ACHN (cell line): ENCODE measurements at places on chromosomes 1 and 21.
A peak's percentile ranks its signal among the peaks of the same experiment; 100 is the strongest.

GRCh38 chr21:44574457-44575306 lies 1.2 kb downstream of the KRTAP10-4 start:
- no peak for DNase-seq

DNA sequence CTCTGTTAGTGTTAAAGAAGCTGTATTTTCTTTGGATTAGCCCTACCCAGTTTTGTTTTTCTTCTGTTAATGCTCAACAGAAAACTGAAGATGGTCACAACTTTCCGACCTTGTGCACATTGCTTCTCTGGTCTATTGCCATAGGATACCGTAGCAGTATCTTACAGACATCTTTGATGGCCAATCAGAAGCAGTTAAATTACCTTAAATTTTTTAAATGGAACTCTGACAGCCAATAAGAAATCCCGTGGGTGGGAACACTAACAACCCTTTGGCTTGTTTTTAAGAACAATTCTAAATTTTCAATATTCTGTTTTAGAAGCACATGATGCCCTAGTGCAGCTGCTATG lies 17.2 kb downstream of the NFYC start:
- DNase-seq: peak; percentile 87

DNA sequence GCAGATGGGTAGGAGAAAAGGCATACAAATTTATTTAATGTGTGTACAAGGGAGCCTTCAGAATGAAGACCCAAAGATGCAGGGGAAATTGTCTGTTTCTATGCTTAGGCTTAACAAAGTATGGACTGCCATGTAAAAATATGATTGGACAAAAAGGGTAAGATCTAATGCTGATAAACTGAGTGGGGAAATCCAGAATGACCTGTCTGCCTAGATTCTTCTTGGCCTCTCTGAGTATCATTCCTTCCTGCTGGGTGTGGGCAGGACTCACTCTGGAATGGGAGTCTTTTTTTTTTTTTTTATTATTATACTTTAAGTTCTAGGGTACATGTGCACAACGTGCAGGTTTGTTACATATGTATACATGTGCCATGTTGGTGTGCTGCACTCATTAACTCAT lies 61.0 kb downstream of the IGSF5 start:
- DNase-seq: no peak

DNA sequence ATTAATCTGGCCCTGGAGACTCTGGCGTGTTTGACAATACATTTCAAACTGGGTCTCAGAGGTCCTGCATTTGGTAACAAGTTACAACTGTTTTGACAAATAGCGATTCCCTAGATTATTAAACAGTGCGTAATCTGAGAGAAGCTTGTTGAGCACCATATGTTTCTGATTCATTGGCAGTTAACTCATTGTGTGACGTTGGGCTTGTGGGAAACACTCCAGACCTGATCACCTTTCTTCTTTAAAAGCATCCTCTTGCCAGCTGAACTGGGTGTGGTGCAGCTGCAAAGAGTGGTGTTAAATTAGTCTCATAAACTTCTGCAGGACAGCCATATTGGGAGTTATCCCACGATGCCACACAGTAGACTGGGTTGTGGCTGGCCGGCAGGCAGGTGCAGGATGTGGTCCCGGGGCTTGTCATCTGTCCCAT lies 82.7 kb downstream of the CDC7 start:
- DNase-seq: no peak

GRCh38 chr1:61253059-61253735 lies 170.8 kb downstream of the NFIA start:
- DNase-seq: peak; percentile 15

DNA sequence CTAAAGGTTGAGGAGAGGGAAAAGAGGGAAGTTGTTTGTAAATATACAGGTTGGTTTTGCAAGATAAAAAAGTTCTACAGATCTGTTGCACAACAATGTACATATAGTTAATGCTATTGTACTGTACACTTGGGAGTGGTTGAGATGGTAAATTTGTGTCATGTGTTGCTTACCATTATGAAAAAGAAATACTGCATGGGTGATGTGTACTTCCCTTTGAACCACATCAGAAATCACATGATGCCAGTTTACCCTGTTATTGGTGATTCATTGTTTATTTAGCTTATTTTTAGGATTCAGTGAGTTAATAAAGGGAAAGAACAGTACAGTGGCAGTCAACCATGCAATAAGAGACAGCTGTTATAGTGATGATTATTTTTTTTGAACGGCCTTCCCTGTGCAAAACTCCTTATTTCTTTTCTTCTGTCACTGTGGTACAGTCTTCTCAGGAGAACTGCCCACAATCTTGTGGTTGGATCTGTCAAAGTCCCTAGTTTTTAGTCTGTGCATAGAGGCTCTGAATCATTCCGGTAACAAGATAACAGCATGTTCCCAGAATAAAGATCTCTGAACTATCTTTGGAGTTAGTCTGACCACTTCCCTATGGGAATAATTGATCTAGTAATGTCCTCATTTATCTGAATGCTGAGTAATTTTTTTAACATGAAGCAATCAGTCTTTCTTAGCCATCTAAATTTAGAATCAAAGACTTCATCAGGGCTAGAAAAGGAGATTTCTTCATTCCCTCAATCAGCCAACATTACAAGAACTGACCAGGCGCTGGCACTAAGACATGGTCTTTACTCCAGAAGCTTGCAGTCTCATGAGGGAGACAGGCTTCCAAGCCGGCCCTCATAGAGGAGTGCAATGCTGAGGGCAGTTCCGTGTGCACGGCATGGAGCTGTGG lies 84.2 kb downstream of the SH3GLB1 start:
- no peak for DNase-seq

DNA sequence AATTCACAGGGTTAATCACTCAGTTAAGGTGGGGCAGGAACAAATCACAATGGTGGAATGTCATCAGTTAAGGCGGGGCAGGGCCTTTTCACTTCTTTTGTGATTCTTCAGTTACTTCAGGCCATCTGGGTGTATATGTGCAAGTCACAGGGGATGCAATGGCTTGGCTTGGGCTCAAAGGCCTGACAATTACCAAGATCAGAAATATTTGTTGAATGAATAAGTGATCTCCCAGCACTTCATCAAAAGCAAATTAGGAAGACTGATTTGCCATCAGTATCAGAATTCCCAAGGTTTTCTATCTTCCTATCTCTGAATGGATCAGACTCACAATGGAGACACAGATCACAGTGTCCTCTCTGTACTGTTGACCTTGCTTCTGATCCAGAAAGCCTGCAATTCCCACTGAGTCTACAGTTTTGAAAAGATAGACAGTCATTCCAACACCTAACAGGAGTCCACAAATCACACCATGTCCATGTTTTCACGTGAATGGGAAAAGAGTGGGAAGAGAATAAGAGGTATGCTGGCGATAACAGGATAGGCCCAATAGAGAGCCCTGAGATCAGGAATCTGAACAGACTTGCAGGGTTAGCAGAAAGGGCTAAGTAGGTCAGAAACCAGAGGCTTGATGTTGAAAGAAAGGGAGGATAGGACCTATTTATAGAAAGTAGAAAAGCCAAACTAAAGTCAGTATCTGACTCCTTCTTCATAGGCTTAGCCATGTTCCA lies 75.3 kb downstream of the KCNK1 start:
- no peak for DNase-seq

DNA sequence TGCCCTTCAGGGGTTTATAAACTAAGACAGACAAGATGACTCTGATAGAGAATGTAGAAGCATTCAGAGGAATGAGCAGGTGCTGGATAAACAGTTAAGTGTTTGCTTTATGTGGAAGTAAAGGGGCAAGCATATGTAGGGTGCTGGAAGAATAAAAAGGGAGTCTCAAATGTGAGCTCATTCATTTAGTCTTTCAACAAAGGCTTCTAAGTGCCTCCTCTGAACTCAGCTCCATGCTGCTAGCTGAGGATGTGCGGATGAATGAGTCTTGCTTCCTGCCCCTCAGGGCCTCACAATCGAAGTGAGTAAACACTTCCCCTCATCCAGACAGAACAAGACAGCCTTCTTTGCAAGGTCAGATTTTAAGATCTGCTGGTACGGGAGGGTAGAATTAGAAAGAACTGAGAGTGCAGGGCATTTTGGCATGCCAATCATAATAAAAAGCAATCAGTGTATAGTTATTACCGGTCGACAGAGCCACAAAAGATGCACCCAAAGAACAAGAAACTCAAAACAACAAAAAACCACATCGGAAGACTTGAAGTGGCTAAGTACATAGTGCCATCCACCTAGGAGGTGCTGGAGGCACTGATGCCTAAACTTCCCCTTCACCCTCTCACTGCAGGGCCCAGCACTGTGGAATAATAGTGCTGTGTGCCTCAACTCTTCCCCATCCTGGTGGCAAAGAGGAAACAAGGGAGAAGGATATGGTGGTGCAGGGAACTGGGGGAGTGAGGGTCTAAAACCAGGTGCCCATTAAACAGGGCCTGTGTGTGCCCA lies 69.8 kb downstream of the TNR start:
- no peak for DNase-seq

- DNase-seq: no peak
Observed at GRCh38 chr21:45513003-45513717, 29.1 kb downstream of the SLC19A1 start.

- no peak for DNase-seq
Observed at GRCh38 chr1:160340866-160341265, 2.2 kb downstream of the COPA start.

GRCh38 chr1:111737216-111738132 lies 1.7 kb downstream of the INKA2 start:
- no peak for DNase-seq

DNA sequence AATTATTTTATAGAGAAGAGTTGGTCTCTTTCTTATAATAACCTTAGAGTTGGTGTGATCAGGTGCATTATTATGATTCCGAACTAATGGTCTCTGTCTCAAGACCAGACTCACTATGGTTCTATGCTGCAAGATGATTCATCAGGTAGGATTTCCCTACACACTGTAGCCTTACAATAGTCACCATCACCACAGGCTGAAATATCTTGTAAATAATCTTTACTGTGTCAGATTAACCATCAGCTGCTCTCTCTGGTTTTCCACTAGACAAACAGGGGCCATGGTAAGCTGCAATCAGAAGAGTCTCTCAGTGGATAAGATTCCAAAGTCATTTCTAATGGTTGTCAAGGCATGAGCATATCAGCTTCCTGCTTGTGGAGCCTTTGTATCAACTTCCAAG lies 4.4 kb upstream of the GBP4 start:
- DNase-seq: no peak

- DNase-seq: peak; percentile 90
Observed at GRCh38 chr1:74652711-74653139, 20.9 kb downstream of the ERICH3 start.

DNA sequence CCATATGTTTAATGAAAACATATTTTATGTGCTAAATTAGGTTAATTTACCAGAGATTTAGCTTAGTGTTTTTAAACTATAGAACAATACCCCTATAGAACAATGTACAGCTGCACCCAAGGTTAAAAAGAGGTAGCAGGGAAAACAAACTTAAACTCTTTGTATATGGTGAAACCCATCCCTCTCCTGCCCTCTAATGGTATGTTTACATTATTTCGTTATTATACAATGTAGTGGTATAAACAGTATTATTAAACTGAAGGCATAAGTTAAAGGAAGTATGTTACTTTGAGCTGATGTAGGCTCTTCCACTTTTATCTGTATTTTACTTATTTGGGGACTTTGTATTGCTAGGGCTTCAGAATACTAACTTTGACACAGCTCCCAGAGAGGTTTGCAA lies 16.7 kb upstream of the ZYG11A start:
- peak; percentile 4 for DNase-seq

- DNase-seq: no peak
Observed at GRCh38 chr1:110879758-110880606, 7.0 kb downstream of the CD53 start.

GRCh38 chr1:22093513-22093912 lies 41.0 kb downstream of the CDC42 start:
- no peak for DNase-seq

DNA sequence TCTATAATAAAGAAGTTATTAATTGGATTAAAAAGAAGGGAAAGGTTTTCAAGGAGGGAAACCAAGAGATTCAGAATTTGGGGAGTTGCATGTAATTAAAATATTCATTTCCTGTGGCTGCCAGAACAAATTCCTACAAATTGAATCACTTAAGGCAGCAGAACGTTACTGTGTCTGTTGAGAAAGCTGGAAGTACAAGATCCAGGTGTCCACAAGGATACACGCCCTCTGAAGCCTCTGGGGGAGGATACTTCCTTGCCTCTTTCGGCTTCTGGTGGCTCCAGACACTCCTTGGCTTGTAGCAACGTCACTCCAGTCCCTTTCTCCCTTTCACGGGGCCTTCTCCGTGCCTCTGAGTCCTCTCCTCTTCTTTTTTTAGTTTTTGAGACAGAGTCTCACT lies 67.9 kb downstream of the KAZN start:
- no peak for DNase-seq
